Colonic mucosa (tissue), 4 donors: ENCODE measurements at places on chromosomes 16 and 17.

DNA sequence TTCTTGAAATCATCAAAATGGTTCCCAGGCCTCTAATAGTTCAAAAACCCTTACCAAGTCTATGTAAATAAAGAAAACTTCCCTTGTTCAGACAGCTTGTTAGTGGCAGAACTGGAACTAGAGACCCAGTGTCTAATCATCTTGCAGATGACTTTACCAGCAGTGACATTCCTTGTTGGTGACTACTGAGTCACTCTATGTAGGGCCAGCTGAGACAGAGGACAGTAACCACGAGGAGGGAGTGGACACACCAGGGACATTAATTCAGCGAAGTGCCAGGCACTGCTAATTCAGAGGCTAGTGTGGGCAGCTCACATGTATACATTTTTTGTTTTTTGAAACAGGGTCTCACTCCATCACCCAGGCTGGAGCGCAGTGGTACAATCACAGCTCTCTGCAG lies 6.1 kb upstream of the HEATR3 start:
- no peak overlapping the region for H3K4me3 ChIP-seq
- no peak for DNase-seq
- H3K4me1 ChIP-seq, result no peaks in the 10 kb centered on the region
- H3K36me3 ChIP-seq, result no peaks in the 10 kb centered on the region

GRCh38 chr17:54985476-54985875 lies 16.9 kb downstream of the STXBP4 start:
- no peak overlapping the region for H3K4me3 ChIP-seq
- DNase-seq, result no peak
- no peaks in the 10 kb centered on the region for H3K4me1 ChIP-seq
- H3K27me3 ChIP-seq, result no peaks in the 10 kb centered on the region
- no peak overlapping the region for H3K27ac ChIP-seq

GRCh38 chr17:28551421-28552175 lies 826 bp downstream of the UNC119 start:
- peak overlapping the region; percentile 96 for H3K4me3 ChIP-seq
- no peaks in the 10 kb centered on the region for H3K36me3 ChIP-seq
- no peaks in the 10 kb centered on the region for H3K27me3 ChIP-seq
- H3K27ac ChIP-seq, result peak overlapping the region; percentile 67
- DNase-seq, result no peak

- no peaks in the 10 kb centered on the region for H3K27me3 ChIP-seq
- no peak overlapping the region for H3K27ac ChIP-seq
- peak; percentile 66 for DNase-seq
- H3K36me3 ChIP-seq, result no peaks in the 10 kb centered on the region
Observed at GRCh38 chr16:77869997-77870813, 81.8 kb downstream of the VAT1L start.

DNA sequence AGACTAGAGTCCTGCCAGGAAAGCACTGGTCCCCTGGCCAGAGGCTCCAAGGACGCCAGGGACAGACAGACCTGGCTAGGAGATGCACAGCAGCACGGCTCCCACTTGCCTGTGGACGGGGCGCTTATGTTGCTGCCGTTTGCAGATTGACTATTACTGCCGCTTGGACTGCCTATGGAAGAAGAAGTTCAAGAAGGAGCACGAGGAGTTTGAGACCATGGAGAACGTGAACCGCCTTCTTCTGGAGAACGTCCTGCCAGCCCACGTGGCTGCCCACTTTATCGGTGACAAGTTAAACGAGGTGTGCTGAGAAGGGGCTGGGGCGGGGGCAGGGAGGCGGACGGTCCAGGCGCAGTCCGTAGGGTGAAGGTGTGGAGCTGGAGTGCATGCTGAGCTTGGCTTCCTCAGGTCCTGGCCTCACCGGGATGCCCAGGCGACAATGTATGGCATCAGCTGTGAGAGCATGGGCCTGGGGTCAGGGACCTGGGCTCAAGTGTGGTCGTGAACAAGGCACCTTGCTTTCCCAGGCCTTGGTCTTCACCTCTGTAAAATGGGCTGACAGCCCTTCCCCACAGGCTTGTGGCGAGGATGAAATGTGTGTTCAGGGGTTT lies 45.6 kb downstream of the ADCY7 start:
- no peaks in the 10 kb centered on the region for H3K36me3 ChIP-seq
- DNase-seq, result no peak
- H3K27ac ChIP-seq, result no peak overlapping the region
- H3K4me1 ChIP-seq, result no peaks in the 10 kb centered on the region
- no peaks in the 10 kb centered on the region for H3K27me3 ChIP-seq
- no peak overlapping the region for H3K4me3 ChIP-seq

DNA sequence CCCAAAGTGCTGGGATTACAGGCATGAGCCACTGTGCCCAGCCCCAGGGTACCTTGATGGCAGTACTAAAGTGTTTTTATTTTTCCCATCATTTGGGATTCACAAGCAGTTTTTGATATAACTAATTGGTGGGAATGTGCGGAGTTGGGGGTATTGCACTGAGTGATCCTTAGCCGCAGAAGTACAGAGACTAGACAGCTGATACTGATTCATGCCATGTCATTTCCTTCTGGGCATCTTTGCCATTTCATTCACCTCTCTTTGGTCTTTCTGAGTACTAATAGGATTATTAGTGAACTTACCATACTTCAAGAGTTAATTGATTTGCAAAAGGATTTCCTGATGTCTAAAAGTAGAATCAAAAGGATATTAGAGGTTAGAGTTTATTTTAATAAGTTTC lies 9.7 kb downstream of the NMT1 start:
- H3K36me3 ChIP-seq, result no peaks in the 10 kb centered on the region
- no peak overlapping the region for H3K4me3 ChIP-seq
- no peak for DNase-seq
- H3K27ac ChIP-seq, result no peak overlapping the region
- H3K4me1 ChIP-seq, result no peaks in the 10 kb centered on the region
- no peaks in the 10 kb centered on the region for H3K27me3 ChIP-seq

DNA sequence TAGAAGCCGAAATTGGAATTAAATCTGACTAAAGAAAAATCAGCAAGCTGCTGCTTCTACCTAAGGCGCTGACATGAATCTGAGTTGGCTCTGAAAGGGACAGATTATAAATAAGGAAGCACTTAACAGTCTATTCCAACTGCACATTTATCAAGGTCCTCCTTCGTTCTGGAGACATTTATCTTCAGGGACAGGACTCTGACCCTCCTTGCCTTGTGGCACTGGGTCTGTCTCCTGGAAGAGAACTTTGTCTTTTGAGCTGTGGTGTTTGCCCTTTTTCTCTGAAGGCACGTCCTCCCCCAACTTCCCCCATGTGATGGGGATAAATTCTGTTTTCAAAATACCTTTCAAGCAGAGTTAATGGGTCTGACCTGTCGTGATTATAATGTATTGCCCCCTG lies 47.0 kb upstream of the MARCHF10 start:
- H3K27ac ChIP-seq, result no peak overlapping the region
- H3K27me3 ChIP-seq, result no peaks in the 10 kb centered on the region
- H3K36me3 ChIP-seq, result no peaks in the 10 kb centered on the region
- DNase-seq, result no peak

DNA sequence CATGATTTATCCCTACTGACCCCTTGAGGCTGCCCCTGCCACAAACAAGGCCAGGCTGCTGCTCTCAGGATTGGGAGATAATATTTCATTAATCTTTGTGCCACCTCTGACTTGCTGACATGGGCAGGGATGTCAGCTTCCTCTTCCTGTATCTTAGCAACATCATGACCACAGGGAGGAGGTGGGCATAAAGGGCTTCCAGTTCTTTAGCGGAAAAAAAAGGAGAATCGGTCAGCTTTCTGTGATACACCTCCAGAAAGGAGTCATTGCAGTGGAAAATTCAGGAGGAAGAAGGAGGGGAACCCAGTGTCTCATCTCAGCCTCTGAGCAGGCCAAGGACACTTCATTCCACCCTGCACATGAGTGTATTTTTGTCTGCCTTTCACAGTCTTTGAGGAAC lies 206.8 kb upstream of the SDK2 start:
- H3K36me3 ChIP-seq, result no peaks in the 10 kb centered on the region
- H3K4me3 ChIP-seq, result no peak overlapping the region
- DNase-seq, result no peak
- no peaks in the 10 kb centered on the region for H3K4me1 ChIP-seq

GRCh38 chr16:10631886-10632285 lies 51.5 kb upstream of the EMP2 start:
- DNase-seq, result no peak
- H3K4me1 ChIP-seq, result no peaks in the 10 kb centered on the region
- no peaks in the 10 kb centered on the region for H3K27me3 ChIP-seq
- no peak overlapping the region for H3K4me3 ChIP-seq
- H3K36me3 ChIP-seq, result no peaks in the 10 kb centered on the region

DNA sequence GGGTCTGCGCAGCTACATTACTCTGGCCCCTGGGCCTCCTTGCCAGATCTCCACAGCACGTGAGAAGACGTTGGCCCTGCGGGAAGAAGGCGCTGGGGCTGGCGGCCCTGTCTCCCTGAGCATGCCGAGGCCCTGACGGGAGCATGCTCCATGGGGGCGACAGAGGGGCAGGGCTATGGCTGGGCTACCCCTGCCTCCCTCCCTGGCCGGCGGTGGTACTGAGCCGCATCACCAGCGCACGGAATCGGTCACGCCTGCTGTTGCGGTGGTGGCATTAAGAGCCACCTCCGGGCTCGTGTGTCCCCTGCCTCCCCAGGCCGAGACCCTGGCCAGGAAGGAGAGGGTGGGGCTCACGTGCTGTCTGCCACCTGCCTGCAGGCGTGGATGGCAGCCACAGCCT lies 28.1 kb downstream of the MAPK8IP3 start:
- peaks cover 1% of the 10 kb centered on the region for H3K36me3 ChIP-seq
- no peak overlapping the region for H3K27ac ChIP-seq
- H3K4me1 ChIP-seq, result no peaks in the 10 kb centered on the region
- no peak for DNase-seq

- H3K4me3 ChIP-seq, result no peak overlapping the region
- H3K4me1 ChIP-seq, result no peaks in the 10 kb centered on the region
- H3K27ac ChIP-seq, result no peak overlapping the region
- no peaks in the 10 kb centered on the region for H3K27me3 ChIP-seq
Observed at GRCh38 chr17:67026341-67026740, 18.0 kb upstream of the CACNG1 start.

DNA sequence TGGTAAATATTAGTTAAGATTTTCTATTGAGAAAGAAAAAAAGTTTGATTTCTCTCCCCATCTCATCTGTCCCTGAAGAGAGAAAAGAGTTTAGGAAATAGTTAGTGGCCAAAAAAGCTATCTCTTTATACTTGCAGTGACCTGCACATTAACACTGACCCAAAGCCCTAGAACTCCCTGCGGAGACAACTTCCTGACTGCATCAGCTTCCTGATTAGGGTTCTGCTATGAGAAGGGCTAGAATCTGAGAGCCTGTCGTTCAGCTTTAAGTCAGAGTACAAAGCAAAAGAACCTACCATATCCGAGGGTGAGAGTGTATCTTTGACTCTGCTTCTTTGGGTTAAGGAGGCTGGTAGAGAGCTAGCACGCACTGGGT lies 24.7 kb downstream of the LIMD2 start:
- H3K4me1 ChIP-seq, result peaks cover 11% of the 10 kb centered on the region
- H3K36me3 ChIP-seq, result no peaks in the 10 kb centered on the region
- DNase-seq, result no peak
- peak overlapping the region; percentile 10 for H3K4me3 ChIP-seq
- no peaks in the 10 kb centered on the region for H3K27me3 ChIP-seq
- H3K27ac ChIP-seq, result peak overlapping the region; percentile 95

- H3K27me3 ChIP-seq, result no peaks in the 10 kb centered on the region
- DNase-seq, result no peak
- H3K4me1 ChIP-seq, result no peaks in the 10 kb centered on the region
- no peak overlapping the region for H3K4me3 ChIP-seq
- no peaks in the 10 kb centered on the region for H3K36me3 ChIP-seq
- H3K27ac ChIP-seq, result no peak overlapping the region
Observed at GRCh38 chr16:54060599-54061421, 225.8 kb downstream of the IRX3 start.

DNA sequence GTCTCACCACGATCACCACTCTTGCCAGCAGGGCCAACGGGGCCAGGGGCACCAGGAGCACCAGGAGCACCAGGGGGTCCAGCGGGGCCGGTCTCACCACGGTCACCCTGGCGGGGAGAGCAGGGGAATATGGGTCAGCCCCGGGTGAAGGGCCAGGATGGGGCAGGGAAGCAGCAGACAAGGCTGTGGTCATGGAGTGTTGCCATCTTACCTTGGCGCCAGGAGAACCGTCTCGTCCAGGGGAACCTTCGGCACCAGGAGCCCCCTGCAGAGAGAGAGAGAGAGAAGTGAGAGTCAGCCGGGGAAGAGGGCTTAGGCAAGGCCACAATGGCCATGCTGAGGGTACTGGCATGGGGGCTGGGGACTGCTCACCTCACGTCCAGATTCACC lies 12.9 kb downstream of the COL1A1 start:
- H3K36me3 ChIP-seq, result no peaks in the 10 kb centered on the region
- no peak overlapping the region for H3K4me3 ChIP-seq
- H3K4me1 ChIP-seq, result no peaks in the 10 kb centered on the region
- H3K27ac ChIP-seq, result no peak overlapping the region
- DNase-seq, result no peak
- no peaks in the 10 kb centered on the region for H3K27me3 ChIP-seq

- no peak overlapping the region for H3K4me3 ChIP-seq
- peaks cover 12% of the 10 kb centered on the region for H3K36me3 ChIP-seq
- peak overlapping the region; percentile 84 for H3K27ac ChIP-seq
Observed at GRCh38 chr16:74448990-74449389, 27.7 kb upstream of the CLEC18B start.

- peaks cover 6% of the 10 kb centered on the region for H3K36me3 ChIP-seq
- DNase-seq, result no peak
- peak overlapping the region; percentile 77 for H3K4me3 ChIP-seq
- H3K4me1 ChIP-seq, result peaks cover 13% of the 10 kb centered on the region
- peak overlapping the region; percentile 85 for H3K27ac ChIP-seq
Observed at GRCh38 chr17:42018339-42018738, 1.1 kb upstream of the DNAJC7 start.

- no peaks in the 10 kb centered on the region for H3K4me1 ChIP-seq
- H3K36me3 ChIP-seq, result no peaks in the 10 kb centered on the region
- H3K27ac ChIP-seq, result no peak overlapping the region
Observed at GRCh38 chr17:17361867-17362539, 58.8 kb downstream of the NT5M start.

DNA sequence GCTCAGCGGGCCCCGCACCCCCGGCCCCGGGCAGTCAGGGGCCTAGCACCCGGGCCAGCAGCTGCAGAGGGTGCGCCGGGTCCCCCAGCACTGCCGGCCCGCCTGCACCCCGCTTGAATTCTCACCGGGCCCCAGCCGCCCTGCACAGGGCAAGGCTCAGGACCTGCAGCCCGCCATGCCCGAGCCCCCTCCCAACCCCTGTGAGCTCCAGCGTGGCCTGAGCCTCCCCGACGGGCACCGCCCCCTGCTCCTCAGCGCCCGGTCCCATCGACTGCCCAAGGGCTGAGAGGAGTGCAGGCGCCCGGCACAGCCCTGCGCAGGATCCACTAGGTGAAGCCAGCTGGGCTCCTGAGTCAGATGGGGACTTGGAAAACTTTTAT lies 1.7 kb upstream of the BRCA1 start:
- no peaks in the 10 kb centered on the region for H3K27me3 ChIP-seq
- no peak overlapping the region for H3K4me3 ChIP-seq
- H3K4me1 ChIP-seq, result no peaks in the 10 kb centered on the region

GRCh38 chr16:29891525-29892457 lies 7.6 kb downstream of the SEZ6L2 start:
- no peak overlapping the region for H3K4me3 ChIP-seq
- no peaks in the 10 kb centered on the region for H3K36me3 ChIP-seq
- no peaks in the 10 kb centered on the region for H3K27me3 ChIP-seq
- no peak for DNase-seq
- H3K4me1 ChIP-seq, result no peaks in the 10 kb centered on the region
